ENCODE measurements at places on chromosomes 1 and 21.

- no peak for DNase-seq
These were observed 69.4 kb downstream of the LRRC8D start for GRCh38 chr1:89890085-89890752.

DNA sequence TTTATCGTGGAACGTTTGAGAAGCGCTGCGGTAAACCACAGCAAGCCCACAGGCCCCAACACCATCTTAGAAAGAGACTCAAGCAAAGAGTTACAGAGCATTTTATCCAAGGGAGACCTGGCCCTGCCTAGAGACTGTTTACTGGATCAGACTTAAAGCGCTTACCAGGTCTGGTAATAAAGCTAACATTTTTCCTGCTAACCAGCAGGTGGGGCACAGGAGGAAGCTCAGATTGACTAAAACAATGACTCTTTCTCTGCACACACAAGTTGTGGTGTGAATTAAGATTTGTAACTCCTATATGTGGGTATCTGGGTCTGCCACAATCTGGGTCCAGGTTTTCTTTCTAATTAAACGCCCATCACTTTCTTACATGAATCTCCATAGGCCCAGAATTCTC is 136.5 kb upstream of the ETS2 start:
- no peak for DNase-seq

- DNase-seq = no peak
These were observed 234.5 kb upstream of the NEGR1 start for GRCh38 chr1:72516826-72517225.

GRCh38 chr1:2349806-2350205 is 41.5 kb downstream of the MORN1 start:
- no peak for DNase-seq

GRCh38 chr21:34073749-34074282 is 438 bp downstream of the MRPS6 start:
- DNase-seq = no peak

DNA sequence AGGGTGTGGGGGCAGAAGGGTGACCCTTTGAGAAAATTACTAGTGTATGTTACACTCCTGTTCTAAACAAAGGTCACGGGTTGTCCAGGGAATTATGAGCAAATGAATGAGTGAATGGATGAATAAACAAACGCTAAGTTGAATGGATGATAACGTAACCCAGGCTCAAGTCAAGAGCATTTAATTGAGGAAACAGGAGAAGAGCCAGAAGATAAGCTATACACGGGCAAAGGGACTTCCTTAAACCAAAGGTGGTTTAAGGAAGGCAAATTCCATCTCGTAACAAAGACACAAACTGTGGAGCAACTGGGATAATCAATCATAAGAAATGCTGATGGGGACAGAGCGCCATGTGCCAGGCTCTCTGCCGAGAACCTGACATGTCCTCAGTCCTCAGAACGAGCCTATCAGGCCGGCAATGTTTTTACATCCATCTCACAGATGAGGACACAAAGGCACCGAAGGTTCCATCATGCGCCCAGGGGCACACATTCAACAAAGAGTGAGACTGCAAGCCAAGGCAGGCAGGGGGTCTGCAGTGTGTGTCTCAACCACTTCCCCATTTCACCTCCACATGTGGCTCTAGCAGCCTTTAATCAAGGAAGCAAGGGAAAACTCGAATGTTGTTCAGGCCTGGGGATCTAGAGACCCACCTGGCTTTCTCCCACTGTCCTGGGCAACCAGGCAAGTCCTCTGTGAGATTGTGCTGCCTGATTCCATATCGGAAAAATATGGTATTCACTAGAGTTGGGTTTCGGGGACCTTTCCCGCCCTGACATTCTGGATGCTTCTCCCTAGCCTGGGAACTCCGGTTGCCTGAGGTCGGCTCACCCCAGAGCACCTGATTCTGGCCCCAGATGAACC is 126.8 kb upstream of the EDN2 start:
- no peak for DNase-seq

- DNase-seq = no peak
These were observed 3.6 kb downstream of the CAP1 start for GRCh38 chr1:40044110-40044509.
